ENCODE measurements at places on chromosomes 7 and 10. TPM values are rescaled to one million over a fixed set of nuclear protein-coding genes. Genes with fewer than 3 reads are reported as not detected.
A peak's percentile ranks its signal among the peaks of the same experiment; 100 is the strongest.

Gene SPDYE9
- not detected for total RNA-seq

- DNase-seq: no peak
Observed at GRCh38 chr7:28280516-28280915, 99.9 kb upstream of the JAZF1 start.

DNA sequence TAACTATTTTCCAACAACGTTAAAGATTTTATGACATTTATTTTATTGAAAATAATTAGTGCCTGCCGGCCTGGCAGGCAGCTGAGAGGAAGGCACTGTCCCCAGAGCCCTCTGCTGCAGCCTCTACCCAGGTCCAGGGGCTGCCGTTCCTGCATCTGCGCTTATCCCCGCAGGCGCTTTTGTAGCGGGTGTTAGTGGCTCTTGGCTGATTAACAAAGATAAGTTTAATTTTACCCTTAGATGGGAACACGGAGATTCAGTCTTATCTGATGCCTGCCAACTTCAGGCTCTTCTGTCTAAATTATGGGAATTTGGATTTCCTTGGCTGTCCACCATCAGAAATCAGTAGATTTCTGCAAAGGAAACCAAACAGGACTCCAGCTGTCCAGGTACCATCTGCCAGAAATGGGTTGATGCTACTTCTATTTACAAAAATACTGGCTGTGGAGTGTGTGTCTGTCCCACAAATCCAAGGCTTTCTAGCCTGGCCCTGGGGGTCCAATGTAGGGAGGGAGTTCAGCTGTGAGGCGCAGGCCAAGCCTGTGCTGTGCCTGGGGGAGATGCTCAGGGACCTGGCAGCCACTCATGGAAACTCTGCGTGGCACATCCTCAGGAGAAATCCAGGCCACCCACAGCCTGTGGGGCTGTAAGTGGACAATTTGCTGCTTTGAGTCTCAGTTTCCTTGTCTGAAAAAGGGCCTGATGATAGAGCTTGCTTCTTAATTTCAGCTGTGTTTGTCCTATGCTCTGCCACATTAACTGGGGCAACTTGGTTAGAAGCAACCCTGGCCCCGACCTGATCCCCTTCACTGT is 62.0 kb upstream of the IGFBP3 start:
- DNase-seq: peak; percentile 0

DNA sequence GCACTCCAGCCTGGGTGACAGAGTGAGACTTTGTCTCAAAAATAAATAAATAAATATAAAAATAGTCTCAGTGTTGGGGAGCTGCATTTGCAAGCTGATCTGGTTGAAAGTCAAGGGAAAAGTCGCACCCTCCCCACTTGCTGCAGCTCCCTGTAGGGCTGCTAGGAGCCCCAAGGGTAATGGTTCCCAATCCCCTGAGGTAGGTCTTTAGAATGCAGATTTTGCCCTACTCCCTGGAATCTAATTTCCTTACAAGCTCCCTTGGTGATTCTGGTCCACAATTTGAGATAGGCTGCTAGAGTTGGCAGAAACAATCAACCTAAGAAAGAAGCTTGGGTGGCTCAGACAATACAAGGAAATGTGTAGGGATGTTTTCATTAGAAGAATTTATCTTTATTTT is 232.5 kb upstream of the YAE1 start:
- no peak for DNase-seq
